ENCODE measurements at places on chromosomes 1 and 21. TPM values are rescaled to one million over a fixed set of nuclear protein-coding genes. Genes with fewer than 3 reads are reported as not detected.

Gene ZNF669
- total RNA-seq = 10.5 TPM

Gene MPL
- not detected for total RNA-seq

Gene TNFRSF9
- total RNA-seq = 0.75 TPM

Gene ADGRL2
- total RNA-seq = not detected

Gene CFAP45
- 0.76 TPM for total RNA-seq

Gene RBBP5
- 19.4 TPM for total RNA-seq

Gene ESPN
- 1.2 TPM for total RNA-seq

All from activated naive CD4-positive, alpha-beta T cell treated with anti-CD3 and anti-CD28 coated beads, Interleukin-2, amount 10 ng/mL, durations not matched to agents 5 hours and 36 hours (primary cell).